Right ventricle myocardium inferior (tissue), 1 donor: ENCODE measurements at places on chromosomes 3 and 15. TPM values are rescaled to one million over a fixed set of nuclear protein-coding genes. Genes with fewer than 3 reads are reported as not detected.

GRCh38 chr3:186589856-186590579 is 19.5 kb downstream of the DNAJB11 start:
- no peak for DNase-seq

DNA sequence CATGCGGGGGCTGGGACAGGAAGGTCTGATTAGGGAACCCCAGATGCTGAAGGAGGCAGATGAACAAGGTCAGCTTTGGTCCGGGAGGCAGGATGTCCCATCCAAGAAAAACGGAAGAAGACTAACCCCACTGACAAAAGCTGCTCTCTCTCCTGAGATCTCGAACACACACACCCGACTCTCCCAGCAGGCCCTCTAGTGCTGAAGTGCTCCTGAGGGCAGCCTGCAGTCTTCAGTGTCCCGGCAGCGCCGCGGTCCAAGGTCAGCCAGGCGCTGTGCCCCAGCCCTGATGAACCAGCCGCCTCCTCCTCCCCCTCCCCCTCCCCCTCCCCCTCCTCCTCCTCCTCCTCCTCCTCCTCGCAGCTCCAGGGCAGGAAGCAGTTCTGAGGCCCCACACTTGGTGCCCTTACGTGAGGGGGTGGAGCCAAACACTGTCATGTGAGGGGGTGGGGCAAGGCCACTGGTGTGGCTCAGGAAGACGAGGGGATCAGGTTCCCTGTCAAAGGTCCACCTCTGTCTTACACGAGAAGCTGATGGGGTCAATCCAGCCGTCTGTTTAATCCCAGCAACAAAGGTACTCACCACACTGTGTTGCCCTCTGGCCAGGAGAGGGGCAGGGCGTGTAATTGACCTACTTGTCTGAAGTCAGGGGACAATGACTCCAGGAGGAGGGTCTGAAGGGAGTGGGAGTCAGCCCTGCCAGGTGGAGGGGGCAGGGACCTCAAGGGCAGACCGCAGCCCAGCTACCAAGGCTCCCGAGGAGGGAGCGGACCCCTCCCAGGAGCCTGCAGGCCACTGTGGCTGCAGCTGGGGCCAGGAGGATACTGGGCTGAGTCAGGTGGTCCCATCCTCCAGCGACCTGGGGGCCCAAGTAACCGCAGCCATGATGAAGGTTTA is 34.3 kb downstream of the PRR23E start:
- no peak for DNase-seq

Gene NR1I2
- not detected for total RNA-seq

GRCh38 chr3:40672861-40673260 is 148.1 kb downstream of the ZNF621 start:
- no peak for DNase-seq

DNA sequence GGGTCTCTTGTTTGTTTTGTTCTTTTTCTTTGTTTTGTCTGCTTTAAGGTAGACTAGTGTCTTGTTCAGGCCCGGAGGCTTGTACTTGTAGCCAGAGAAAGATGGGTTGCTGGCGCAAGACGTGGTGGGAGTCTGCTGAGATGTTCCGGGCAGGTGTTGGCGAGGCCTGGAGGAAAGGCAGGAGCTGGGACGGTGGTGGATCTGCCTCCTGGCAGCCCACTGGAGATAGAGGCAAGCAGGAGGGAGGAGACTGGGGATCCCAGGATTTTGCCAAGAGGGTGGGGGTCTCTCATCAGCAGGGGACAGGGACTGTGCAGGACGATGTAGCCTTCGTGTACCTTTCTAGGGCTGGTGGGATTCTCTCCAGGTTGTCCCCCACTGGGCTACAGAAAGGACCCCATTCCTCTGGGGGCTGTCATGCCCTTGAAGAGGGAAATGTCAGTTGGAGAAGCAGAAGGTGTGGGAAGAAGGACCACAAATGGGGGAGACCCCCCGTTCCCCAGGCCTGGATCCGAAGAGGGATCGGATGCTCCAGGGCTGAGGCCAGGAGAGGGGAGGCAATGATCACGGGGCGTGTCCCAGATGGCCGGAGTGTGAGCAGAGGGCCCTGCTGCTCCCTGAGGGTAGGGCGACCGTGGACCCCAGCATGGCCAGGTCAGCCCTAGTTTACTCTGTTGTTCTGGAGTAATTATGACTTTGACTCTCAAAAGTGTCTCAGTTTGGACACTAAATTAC is 7.0 kb downstream of the CHAC1 start:
- no peak for DNase-seq

Gene RCN2
- total RNA-seq: 22.2 TPM

GRCh38 chr3:10463533-10464434 is 41.6 kb downstream of the ATP2B2 start:
- peak; percentile 44 for DNase-seq
